ENCODE measurements at places on chromosomes 13 and 19.
A peak's percentile ranks its signal among the peaks of the same experiment; 100 is the strongest.

DNA sequence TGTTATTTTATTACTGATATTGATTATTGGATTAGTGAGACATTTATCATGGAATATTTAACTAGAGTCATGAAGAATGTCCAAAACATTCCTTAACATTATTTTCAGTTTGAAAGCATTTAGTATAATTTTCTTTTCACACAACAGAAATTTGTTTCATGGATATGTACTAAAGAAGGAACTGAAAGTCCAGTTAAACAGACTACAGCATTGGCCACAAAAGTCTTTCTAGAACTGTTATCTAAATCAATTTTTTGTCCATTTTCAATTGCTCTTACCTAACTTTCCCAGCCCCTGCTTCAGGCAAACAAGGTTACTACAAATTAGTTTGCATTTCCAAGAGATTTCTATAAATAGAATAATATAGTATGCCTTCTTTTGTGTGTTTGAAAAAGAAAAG is 1018.0 kb upstream of the PCDH20 start:
- DNase-seq = no peak

GRCh38 chr13:90713441-90714133 is 633.9 kb upstream of the MIR17HG start:
- no peak for DNase-seq

DNA sequence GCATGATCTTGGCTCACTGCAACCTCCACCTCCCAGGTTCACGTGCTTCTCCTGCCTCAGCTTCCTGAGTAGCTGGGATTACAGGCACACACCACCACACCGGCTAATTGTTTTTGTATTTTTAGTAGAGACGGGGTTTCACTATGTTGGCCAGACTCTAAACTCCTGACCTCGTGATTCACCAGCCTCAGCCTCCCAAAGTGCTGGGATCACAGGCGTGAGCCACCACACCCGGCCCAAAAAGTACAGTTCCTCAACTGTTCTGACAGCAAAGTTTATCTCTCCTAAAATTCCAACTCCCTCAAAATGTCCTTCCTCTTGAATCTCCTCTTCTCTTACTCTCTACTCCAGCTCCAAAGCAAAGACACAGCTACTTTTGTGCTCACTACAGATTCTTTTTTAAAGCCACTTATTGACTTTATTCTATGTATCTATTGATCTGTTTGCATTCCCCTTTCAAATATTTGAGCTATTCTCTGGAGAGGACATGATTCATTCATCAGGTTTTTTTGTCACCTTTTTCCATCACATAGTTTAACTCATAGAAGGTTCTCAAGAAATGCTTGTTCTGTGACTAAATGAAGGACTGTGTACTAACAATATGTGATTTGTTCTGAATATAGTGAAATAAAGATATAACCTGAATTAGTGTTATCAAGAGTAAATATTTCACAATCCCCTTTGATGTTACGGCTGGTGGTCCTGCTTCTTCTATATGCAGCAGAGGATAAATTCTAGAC is 142.2 kb downstream of the TBC1D4 start:
- DNase-seq = no peak

- no peak for DNase-seq
These were observed 119.7 kb downstream of the ABCC4 start for GRCh38 chr13:95181586-95181985.

- no peak for DNase-seq
These were observed 2.8 kb upstream of the NLRP12 start for GRCh38 chr19:53826876-53827275.

- no peak for DNase-seq
These were observed 46.8 kb upstream of the URAD start for GRCh38 chr13:28035146-28035782.

DNA sequence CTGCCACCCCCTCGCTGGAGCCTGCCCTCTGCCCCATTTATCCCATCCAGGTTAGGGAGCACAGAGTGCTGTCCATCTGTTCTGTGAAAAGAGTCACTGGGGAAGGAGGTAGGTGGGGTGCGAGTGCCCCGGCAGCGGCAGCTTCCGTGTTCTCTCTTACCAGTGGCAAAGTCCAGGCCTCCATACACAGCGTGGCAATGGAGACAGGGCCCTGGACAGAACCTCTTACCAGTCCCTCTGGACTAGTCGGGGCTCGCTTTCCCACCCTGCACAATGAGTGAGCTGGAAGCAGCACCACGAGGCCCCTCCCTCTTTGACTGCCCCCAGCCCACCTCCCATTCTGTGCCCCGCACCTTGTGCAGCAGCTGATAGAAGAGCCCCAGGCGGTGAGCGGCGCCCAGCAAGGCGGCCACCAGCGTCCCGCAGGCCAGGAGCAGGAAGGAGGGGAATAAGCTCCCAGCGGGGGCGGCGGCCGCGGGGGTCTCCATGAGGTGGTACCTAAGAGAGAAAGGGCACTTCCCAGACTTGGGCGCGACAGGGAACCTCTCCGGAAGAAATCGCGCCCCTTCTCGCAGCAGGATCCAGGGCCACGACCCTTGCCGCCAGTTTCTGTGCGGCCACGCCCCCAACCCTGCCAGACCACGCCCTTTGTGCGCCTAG is 17.5 kb downstream of the SYDE1 start:
- peak; percentile 6 for DNase-seq

- no peak for DNase-seq
These were observed 531.1 kb downstream of the IRS2 start for GRCh38 chr13:109255141-109255856.

GRCh38 chr19:57227502-57227901 is 3.3 kb upstream of the AURKC start:
- no peak for DNase-seq

- no peak for DNase-seq
These were observed 4.5 kb downstream of the DBP start for GRCh38 chr19:48632692-48633147.
